ENCODE measurements at places on chromosomes 13 and 19.

DNA sequence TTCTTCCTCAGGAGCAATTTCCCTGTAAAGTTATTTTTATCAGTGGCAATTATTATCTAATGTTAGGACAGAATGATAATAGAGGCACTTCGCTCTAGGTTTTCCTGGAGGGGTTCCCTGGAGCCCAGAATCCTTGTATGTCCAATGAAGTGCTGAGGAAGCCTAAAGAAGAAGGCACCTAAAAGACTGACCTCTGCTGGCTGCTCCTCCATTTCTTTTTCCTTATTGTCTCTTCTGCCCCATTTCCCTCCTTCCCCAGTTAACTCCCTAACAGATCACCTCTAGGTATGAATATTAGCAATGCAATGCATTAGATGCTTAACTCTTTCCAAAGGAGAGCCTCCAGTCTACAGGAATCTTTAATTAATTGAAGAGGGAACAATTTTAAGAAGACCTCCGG is 985.4 kb downstream of the DIAPH3 start:
- no peak for DNase-seq

DNA sequence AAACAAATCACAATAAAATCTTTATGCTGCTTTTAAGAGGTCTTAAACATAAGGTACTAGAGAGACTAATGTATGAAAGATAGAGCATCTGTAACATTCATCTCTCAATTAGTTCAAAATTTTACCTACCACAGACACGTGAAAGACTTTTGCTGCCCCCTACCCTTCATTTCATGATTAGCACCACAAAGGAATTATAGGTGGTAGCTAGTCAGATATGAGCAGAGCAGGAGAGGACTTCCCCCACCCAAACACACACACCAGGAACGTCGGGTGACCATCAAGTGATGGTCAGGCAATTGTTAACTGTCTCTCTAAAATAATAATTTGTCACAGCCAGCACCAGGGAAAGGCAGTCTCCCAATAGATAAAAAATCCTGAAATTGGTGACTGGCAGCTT is 1531.7 kb upstream of the SPRY2 start:
- no peak for DNase-seq

GRCh38 chr13:49265822-49266221 is 18.1 kb downstream of the CDADC1 start:
- DNase-seq: no peak

DNA sequence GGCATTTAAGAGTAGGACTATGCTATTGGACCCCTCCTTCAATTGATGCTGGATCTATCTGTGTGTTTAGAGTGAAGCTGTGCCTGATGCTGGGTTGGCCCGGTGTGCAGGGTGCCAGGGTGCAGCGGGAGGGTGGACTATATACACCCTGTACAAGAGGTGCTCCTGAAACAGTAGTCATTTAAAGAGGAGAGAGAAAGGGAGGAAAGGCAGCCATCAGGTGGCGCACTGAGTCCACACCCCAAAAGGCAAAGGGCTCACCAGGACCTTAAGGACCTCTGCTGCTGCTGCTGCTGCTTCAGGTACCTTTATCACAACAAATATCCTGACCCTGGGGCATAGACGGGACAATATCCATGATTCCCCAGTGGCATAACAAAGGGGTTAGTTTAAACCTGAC is 39.4 kb downstream of the ZNF136 start:
- DNase-seq: peak; percentile 20

DNA sequence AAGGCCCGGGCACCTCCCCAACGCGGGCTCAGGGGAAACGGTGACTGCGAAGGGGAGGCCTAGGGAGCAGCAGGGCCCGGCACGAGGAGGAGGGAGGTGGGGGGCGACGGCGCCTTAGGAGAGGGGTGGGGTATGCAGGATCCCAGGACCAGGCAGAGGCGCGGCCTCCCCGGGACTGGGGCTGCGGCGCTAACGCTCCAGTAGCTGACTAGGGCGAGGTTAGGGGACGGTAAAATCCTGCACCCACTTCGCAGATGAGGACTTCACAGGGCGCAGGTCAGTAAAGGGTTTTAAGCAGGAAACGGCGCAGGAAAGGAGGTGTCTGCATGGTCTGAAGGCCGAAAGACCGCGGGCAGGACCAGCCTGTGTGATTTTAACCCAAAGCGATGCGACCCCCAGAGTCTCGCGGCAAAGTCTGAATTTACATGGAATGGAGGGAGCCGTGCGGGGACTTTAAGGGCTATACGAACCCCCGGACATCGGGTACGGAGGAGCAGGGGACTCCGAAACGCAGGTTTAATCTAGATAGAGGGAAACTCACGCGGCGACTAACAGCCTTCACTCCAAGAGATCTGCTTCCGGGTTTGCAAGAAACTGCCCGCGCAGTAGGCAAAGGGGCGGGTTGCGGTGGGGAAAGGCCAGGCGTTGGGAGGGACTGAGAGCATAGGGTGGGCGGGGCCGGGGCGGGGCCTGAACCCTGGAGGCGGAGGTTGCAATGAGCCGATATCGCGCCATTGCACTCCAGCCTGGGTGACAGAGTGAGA is at the start of gene ZNF665:
TSS of gene ZNF665 (minus strand) at position 588 of the 764 bp plus-strand sequence. CDS start 10,460 bp downstream, outside the sequence.
- peak; percentile 94 for DNase-seq

DNA sequence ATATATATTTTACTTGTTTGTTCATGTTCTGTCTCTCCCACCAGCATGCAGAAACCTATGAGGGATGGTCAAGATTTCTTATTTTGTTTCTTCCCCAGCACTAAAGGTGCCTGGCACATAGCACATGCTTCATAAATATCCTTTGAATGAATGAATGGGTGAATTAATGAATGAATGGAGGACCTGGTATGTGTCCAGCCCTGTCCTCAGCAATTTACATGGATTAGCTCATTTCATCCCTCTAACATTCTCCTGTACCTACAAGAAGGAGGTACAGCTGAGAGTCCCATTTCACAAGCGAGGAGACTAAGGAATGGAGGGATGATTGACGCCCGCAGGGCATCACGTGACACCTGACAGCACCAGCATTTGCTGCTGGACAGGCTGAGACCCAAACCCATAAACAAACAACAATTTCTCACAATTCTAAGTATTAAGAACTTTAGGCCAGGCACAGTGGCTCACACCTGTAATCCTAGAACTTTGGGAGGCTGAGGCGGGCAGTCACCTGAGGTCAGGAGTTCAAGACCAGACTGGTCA is 6.8 kb upstream of the BCAT2 start:
- no peak for DNase-seq

- no peak for DNase-seq
These were observed 533 bp downstream of the LRCH1 start for GRCh38 chr13:46553521-46553885.

DNA sequence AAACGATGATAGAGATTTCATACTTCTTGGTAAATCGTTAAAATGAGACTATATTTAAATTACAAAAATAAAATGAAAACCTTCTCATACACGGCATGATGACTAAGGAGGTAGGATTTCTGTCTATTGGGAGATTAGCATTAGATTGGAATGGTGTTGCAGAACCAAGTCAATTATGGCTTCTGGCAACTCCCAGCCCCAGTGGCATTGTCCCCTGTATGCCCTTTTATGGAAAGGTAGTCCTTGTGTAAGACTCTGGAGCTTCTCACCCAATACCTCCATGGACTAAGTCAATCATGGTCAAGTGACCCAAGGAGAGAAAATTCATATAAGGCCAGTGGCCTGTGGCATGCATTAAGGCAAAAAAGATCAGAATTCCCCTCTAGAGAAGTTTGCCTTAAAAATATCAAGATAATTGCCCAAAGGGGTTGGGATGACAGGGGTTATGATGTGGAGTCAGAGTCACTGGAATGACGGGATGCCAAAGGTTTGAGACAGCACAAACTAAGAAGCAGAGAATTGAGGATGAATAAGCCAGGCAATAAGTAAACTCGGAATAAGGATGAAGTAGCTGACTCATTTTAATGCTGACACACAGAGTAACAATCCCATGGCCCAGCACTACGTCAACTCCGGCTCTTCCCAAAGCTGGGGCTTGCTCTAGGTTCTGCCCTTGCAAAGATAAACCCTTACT is 57.8 kb upstream of the POSTN start:
- no peak for DNase-seq

- DNase-seq: no peak
These were observed 3.9 kb upstream of the CNMD start for GRCh38 chr13:52743569-52743968.

- DNase-seq: peak; percentile 77
These were observed 48.6 kb upstream of the GTF3A start for GRCh38 chr13:27375686-27376326.

- DNase-seq: no peak
These were observed 112.3 kb downstream of the GADD45B start for GRCh38 chr19:2588081-2588777.

DNA sequence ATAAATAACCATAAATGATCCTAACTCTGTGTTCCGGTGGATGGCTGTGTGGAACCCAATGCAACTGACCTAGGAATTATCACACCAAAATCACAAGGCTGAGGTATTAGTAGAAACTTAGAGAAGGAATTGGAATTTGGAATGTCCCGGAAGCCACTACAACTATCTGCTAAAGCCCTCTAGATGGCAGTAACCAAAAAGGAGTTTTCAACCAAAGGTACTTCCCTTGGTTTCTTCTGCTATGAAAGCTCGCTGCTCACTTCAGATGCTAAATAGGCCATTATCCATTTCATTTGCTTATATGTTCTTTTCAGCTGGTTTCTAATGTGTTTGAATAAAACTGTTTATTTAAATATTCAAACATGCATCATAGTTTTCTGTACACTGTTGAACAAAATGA is 1589.1 kb upstream of the SPRY2 start:
- no peak for DNase-seq

DNA sequence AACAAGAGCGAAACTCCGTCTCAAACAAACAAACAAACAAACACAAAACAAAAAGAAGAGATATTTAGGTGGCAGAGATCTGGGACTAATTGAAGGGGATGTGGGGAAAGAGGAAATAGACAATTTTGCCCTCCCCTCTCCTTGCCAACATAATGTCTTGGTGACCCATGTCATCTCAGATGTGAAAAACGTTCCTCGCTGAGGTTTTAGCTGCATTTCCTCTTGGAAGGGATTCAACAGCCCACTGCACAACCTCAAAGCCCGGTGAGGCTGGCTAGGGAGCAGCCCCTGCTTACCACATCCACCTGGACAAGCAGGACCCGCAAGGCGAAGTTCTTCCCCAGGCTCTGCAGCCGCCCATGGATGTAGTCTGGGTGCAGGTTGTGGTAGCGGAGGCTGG is 4.9 kb downstream of the ERCC1 start:
- DNase-seq: no peak

GRCh38 chr19:12331211-12331941 is 2.1 kb downstream of the ZNF563 start:
- DNase-seq: no peak

DNA sequence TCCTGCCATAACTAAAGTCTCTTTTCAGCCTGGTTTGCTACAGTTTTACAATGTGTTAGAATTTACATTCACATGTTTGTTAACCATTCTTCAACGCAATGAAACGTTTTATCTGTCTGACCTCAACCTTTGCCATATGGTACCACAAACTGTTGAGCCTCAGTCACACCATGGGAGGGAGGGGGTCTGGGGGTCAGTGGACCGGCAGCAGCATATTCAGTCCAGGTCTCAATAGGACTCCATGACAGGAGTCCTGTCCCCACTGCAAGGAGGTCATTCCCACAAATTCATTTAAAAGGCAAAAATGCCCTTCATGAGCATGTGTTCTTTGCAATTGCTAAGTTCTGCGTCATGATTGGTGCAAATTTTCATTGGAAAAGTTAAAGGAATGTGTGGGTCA is 66.6 kb upstream of the OLFM4 start:
- no peak for DNase-seq

GRCh38 chr19:49017666-49018351 is 918 bp upstream of the LHB start:
- DNase-seq: peak; percentile 56

- no peak for DNase-seq
These were observed 94.2 kb downstream of the ZNF737 start for GRCh38 chr19:20471431-20471830.

DNA sequence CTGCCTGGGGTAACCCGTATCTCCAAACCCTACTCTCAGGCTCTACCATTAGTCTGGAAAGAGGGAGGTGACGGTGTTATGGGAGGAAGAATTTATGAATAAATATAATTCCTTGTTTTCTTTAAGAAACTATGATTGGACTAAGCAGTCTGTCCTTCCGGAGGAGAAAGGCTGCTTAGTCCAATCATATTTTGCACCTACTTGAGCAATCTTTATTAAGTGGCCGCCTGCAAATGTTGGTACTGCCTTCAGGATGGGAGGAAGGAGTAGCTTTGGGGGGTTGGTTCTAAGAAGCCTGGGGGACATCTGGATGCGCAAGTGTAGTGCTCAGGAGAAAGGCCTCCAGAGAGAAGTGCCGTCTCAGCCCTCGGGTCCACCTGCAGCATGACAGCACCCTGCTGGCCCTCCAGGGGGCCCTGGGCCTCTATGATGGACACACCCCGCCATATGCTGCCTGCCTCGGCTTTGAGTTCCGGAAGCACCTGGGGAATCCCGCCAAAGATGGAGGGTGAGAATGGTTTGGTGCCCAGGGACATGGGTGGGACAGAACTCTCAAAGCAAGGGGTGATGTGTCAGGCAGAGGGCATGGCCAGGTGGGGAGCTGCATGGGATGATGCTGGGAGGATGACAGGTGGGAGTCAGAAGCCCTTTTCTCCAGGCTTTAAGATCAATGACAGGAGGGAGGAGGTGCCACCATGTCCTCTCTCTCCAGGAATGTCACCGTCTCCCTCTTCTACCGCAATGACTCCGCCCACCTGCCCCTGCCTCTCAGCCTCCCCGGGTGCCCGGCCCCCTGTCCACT is 4.1 kb downstream of the ACP4 start:
- no peak for DNase-seq

- DNase-seq: no peak
These were observed 249.6 kb downstream of the OXGR1 start for GRCh38 chr13:96744367-96745331.

DNA sequence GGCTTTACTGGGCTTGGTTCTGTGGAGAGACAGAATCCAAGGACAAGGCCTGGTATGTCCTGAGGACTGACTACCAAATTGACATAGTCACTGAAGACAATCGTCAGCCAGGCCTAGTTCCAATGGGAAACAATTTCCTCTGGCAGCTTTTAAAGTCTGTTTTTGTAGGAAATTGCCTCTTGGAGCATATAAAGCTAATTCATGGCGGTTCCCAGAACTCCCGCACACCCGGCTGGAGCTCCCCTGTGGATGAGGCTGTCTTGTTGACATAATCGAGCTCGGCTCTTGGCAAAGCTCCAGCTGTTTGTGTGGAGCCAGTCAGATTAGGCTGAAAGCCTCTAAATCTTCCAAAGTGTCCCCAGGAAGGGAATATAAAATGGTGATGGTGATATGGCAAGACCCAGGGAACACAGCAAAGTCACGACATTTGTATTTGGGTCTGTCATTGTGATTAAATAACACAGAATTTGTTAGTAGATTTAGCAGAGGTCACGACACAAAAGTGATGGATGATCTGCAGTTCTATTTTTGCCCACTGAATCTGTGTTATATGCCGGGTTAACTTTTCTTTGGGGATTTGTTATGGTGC is 395.0 kb downstream of the PCDH9 start:
- DNase-seq: peak; percentile 70

DNA sequence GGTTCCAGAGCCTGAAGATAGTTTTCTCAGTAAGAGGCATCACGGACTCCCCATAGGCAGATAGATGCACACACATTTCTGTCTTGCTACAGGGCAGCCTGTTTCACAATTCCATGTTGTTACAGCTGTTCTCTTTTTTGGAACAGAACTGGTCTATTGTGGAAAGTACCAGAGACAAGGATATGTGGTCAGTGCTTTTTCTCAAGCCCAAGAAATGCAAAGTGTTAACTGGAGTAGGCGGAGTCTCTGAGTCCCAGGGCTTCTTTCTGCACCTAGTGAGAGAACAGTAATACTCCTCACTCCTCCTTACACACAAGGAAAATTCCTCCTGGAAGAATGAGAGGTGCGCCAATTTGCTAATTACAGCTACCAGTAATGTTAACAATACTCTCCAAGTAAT is 141.6 kb upstream of the ARGLU1 start:
- DNase-seq: no peak

GRCh38 chr19:47663435-47663910 is 49.7 kb upstream of the EHD2 start:
- no peak for DNase-seq
